ENCODE measurements at places on chromosomes 7 and 10.

- DNase-seq = peak; percentile 23
These were observed 3.6 kb upstream of the MTPN start for GRCh38 chr7:135980665-135981180.

GRCh38 chr7:19009241-19009935, 108.0 kb downstream of the TWIST1 start:
- no peak for DNase-seq

GRCh38 chr7:47771336-47771989, 176.8 kb downstream of the PKD1L1 start:
- DNase-seq = no peak

DNA sequence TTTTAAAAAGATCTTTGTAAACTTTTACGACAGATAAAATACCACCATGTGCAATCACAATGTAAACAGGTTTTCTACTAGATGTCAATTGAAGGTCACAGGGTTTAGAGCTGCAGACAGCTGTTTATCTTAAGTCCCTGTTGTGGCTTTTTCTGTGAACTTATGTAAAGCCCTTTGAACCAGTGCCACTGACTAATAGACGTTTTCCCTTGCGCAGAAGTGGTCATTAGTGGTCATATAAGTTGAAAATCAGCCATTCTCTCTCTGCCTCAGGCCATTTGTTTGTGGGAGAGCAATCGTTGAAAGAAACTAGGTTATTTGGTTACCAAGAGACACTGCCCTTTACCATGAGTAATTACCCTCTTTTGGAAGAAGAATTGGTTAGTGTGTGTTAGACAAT, 23.9 kb downstream of the CACNB2 start:
- no peak for DNase-seq

- no peak for DNase-seq
These were observed at the start of gene SFRP5 for GRCh38 chr10:97771913-97772823. Gene SFRP5, minus strand, starts transcription at chr10:97771999. Its CDS starts 166 bp downstream, at chr10:97771833.

DNA sequence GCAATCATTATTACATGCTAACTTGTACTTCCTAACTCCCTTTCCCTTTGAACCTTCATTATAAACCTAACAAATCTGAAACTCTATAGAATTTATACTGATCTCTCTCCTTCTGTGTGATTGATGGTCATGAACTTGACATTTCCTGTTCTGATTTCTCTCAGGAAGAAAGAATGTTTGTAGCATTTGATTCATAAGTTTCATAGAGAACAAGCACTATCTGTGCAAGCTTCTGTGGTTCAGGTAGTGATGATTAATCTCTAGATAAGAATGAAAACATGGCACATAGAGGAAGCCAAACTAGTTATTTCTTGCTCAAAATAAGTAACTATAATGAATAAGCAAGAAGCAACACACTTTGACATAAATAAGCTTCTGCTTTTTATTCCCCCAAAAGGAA, 34.2 kb downstream of the TFPI2 start:
- DNase-seq = no peak

- DNase-seq = no peak
These were observed 5.0 kb downstream of the ZYX start for GRCh38 chr7:143385891-143386781.

GRCh38 chr10:43377424-43377883, 6.0 kb downstream of the FXYD4 start:
- no peak for DNase-seq

DNA sequence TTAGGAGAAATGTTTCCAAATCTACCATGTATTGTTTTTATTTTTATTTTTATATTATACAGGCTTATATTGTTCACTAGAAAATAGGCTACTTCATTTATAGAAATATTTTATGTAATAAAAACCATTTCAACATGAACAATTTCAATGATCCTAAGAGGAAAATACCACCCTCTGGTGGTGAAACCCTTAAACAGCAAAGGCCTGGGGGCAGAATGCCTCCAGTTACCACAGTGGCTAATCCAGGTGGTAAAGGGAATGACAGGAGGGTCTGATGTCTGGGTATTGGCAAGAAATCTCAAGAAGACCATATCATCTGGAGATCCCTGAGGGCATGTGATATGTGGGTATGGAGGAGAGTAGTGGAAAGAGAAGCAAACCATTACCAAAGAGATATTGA, 19.3 kb downstream of the MACC1 start:
- no peak for DNase-seq

DNA sequence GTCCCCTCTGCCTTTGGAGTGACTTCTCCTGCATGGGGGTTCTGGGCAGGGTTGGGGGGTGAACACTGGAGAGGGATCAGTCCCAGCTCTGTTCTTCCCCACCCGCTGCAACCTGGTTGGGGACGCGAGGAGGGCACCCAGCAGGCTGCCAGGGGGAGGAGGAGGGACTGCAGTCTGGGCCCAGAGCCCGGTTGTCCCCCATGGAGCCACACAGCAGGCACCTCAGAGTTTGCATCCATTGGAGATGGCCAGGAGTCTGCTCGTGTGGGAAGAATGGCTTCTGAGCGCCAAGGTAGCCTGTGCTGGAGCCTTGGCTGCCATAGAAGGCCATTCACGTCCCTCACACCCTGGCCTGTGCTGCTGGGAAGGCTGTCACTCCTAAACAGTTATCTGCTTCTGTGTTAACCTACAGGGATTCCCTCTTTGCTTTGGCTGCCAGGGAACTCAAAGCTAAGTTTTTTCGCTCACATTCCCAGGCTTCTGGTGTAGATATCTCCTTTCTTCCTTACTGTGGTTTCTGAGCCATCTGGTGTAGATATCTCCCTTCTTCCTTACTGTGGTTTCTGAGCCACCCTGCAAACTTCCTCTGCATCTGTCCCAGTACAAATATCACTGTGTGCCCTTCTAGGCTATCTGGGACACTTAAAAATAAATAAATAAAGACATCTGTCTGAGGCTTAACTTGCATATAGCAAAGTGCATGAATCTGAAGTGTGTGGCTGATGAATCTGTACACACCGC, 133.7 kb downstream of the LHPP start:
- DNase-seq = no peak

- no peak for DNase-seq
These were observed 118.0 kb upstream of the PRSS58 start for GRCh38 chr7:142375710-142376313.

DNA sequence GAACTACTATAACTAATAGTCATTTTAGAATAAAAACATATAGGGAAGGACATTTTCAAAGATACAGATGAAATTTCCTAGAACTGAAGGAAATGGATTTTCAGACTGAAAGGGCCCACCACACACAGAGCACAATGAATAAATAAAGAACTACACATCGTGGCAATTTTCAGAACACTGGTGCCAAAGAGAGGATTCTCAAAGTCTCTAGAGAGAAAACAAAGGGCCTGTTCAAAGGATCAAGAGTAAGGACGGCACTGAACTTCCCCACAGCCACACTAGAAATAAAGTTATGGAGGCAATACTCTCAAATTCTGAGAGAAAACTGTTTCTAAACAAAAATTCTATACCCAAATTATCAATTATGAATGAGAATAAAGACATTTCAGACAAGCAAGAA, 21.9 kb downstream of the NAPEPLD start:
- DNase-seq = no peak

DNA sequence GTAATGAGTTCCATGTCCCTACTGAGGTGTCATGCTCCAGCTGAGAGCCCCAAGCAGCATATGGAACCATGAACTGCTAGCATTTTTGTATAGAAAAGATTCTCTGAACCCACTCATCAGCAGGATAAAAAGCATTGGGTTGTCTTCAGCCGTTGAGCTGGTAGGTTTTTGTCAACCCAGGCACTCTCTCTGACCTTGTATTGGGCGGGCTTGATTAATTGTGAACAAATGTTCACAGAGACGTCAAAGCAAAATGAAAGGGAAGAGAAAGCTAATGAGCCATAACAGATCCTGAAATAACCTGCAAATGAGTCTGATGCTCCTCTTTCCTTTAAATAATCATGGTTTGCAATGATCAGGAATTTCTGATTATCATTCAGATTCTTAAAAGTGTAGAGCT, 924.7 kb upstream of the CELF2 start:
- DNase-seq = no peak

DNA sequence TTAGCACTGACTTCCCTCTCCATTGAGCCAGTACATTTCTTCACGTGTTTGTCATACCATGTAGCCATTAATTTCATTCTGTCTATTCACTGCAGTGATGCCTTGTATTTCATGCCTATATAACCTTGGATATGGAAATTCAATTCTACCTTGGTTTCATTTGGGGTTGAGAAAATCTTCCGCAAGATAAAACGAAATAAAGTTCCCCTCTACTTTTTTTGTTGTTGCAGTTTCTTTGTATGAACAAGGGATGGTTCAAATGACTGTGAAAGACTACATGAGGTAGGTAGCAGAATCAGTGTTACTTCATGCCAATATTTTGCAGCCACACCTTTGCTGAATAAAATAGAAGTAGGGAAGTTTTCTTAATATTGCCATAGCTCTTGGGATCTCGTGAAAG, 55.6 kb downstream of the ITPRID1 start:
- no peak for DNase-seq

DNA sequence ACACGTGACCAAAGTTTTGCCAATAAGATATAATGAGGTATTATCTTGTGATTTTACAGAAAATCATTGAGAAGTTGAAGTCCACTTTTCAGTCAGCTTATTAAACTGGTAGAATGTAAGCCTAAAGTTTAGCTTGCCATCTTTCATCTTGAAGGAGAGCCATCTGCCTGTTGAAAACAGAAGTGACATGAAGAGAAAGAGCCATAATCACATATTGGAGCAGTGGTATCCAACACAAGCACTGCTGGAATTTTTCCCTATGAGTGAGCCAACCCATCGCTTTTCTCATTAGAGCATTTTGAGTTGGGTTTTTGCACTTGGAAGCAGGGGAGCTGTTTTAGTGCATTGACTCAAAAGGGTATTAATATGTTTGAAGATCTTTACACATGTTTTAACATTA, 117.6 kb upstream of the FERD3L start:
- DNase-seq = no peak

DNA sequence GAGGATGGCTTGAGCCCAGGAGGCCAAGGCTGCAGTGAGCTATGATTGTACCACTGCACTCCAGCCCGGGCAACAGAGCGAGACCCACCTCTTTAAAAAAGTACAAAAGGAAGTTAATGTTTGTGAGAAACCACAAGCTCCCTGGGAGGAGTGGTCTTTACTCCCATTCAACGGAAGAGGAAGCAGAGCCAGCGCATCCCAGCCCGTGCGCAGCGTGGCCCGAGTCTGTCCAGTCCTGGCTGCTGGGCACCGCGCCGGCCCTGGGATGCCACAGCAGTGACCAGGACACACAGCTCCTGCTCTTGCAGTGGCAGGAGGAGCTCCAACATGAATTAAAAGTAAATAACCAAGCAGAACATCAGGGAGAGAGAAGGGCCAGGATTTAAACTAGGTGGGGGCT, 68.4 kb downstream of the ELFN1 start:
- DNase-seq = no peak

DNA sequence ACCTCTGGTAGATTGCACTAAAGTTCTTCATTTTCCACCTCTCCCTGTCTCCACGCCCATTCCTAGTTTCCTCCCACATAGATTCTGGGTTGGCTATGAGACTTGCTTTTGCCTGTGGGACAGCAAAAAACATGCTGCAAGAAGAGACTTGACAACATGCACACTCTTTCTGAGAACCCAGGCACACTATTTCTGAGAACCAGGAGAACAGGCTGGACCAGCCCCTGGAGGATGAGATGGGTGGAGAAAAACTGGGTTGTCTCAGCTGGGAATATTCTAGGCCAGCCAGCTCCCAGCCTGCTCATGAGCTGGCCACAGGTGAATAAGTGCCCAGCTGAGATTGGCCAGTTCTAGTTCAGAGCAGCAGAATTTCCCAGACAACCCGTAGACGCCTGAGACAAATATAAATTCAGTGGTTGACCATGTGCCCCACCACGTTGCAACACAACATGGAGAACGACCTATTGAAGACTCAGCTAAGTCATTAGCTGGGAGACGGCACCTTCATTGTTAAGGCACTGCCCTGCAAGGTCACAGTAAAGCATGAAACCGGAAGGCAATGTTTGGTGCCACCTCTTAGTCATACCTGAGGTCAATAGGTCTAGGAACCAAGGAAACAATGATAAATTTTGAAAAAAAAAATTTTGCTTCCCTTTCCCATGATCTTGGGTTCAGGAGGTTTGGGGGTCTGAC, 92.7 kb upstream of the AKR1E2 start:
- no peak for DNase-seq

DNA sequence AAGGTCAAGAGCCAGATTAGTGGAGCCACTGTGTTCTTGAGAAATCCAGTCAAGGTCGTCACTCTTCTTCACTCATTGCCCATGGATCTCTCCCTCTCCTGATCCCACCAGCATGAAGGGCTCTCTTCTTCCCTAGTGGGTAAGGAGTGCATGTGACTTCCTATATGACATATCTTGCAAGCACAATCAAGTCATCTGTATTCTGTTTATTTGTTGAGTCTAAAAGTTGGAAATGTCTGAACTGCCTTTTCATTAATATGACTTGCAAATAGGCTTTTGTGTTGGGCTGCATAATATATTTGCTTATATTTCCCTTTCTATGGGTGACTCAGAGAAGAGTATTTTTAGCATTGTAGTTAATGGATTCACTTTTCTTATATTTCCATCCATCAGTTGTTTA, 313.7 kb upstream of the KMT2E start:
- DNase-seq = no peak

DNA sequence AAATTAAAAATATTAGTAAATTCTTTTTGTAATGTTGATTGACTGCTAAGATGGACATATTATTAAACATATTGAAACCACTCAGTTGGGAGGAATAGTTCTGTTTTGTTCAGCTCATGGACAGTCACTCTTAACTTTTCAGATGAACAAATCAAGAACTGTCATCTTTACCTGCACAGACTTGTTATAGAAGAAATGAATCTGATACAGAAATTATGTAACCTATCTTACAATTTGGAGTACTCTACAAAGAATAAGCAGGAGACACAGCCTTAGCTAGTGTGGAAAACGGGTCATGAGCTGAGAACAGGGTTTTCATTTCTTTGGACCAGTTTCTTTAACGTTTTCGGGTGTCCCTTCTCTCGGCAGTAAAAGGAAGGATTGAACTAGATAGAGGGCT, 1.2 kb upstream of the ANLN start:
- no peak for DNase-seq

- DNase-seq = no peak
These were observed 610 bp downstream of the AVPI1 start for GRCh38 chr10:97686301-97686961.

- no peak for DNase-seq
These were observed 59.4 kb downstream of the MAD1L1 start for GRCh38 chr7:2173189-2173827.

GRCh38 chr10:3652886-3653285, 132.1 kb downstream of the KLF6 start:
- no peak for DNase-seq

DNA sequence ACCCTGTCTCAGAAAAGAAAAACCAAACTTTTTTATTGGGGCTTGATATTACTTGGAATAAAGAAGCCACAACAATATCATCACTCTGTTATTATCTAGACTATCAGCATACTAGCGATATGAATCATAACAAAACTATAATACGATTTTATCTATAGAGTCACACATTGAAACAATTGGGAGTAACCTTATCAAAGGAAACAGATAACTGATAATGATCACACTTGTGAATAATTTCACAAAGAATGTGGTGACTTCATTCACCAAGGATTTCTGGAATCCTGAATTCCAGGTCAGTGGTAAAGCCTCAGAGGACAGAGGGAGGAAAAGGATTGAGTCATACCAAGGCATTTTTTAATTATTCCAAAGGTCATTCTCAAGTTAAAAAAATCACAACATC, 32.1 kb upstream of the NMT2 start:
- DNase-seq = no peak

GRCh38 chr7:47669901-47670384, 88.0 kb upstream of the TNS3 start:
- no peak for DNase-seq

- no peak for DNase-seq
These were observed 367.7 kb upstream of the SEMA3D start for GRCh38 chr7:85554236-85555178.
